ENCODE measurements at places on chromosomes 3 and 15.

GRCh38 chr15:47206358-47206978 lies 510.8 kb upstream of the SEMA6D start:
- H3K27me3 ChIP-seq = no peaks in the 10 kb centered on the region
- no peaks in the 10 kb centered on the region for H3K36me3 ChIP-seq
- DNase-seq = peak; percentile 58
- H3K27ac ChIP-seq = no peak overlapping the region
- no peak overlapping the region for H3K4me3 ChIP-seq

DNA sequence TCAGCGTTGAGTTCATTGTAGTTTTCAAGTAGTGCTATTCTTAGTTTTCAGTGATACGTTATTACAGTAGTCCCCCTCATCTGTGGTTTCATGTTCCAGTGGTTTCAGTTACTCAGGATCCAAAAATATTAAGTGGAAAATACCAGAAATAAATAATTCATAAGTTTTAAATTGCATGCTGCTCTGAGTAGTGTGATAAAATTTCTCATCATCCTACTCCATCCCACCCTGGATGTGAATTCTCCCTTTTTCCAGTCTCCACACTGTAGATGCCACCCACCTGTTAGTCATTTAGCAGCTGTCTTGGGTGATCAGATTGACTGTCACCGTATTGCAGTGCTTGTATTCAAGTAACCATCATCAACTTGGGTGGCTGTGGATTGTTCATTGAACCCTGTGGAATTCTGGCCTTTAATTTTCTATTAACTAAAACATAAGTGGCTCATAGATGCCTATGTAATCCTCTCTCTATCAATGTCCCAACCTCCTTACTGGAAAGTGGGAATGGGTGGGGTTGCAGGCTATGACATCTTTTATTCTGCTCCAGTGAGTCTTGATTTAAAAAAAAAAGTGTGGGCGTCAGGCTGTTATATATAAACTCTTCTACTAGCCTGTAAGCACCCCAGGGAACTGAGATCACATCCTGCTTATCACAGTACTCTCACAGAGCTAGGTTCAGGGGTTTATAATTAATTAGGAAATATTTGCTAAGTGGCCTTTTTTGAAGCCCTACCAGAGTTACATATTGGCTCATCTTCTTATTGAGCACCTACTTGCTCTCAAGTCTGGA lies 97.5 kb downstream of the CFAP20DC start:
- H3K4me3 ChIP-seq = no peak overlapping the region
- DNase-seq = no peak
- no peaks in the 10 kb centered on the region for H3K4me1 ChIP-seq
- no peaks in the 10 kb centered on the region for H3K27me3 ChIP-seq

DNA sequence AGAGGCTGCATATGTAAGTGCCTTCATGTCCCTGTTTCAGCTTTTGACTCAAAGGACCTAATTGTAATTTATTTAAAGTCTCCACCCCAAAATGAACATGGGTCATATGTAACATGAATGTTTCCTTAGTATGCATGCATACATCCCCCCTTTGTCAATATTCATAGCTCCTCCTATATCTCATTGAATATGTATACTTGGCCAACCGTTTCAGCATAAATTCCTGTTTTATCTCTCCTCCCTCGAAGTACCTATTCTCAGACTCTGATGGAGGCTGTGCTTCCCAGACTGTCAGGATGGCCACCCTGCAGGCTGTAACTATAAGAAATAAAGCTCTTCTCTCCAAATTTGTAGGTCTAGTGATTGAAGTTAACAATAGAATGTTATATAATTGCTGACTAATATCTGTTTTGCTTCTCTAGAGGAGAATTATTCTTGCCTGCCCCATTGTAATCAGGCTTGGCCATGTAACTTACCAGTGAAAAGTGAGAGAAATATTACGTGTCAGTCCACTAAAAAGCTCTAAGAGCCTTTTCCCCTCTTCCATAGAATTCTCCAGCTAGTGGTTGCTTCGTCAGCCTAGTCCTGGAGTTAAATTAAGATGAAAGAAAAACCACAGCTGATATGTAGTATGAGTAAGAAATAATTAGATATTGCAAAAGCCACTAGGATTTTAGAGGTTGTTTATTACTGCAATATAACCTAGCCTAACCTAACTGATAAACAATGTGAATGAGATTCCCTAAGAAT lies 245.1 kb downstream of the ZNF385D start:
- H3K4me3 ChIP-seq = no peak overlapping the region
- no peaks in the 10 kb centered on the region for H3K36me3 ChIP-seq
- no peaks in the 10 kb centered on the region for H3K27me3 ChIP-seq
- DNase-seq = no peak
- no peaks in the 10 kb centered on the region for H3K4me1 ChIP-seq
- H3K27ac ChIP-seq = no peak overlapping the region

GRCh38 chr3:178584722-178585380 lies 48.6 kb downstream of the KCNMB2 start:
- no peaks in the 10 kb centered on the region for H3K4me1 ChIP-seq
- H3K4me3 ChIP-seq = no peak overlapping the region
- DNase-seq = no peak
- H3K36me3 ChIP-seq = no peaks in the 10 kb centered on the region
